LHCN-M2 (cell line): ENCODE measurements at places on chromosomes 2 and 18. TPM values are rescaled to one million over a fixed set of nuclear protein-coding genes. Genes with fewer than 3 reads are reported as not detected.

Gene AQP12A
- not detected in 2 replicates for total RNA-seq

Gene TMEM131
- 32.6 and 45.9 TPM in 2 replicates for total RNA-seq

DNA sequence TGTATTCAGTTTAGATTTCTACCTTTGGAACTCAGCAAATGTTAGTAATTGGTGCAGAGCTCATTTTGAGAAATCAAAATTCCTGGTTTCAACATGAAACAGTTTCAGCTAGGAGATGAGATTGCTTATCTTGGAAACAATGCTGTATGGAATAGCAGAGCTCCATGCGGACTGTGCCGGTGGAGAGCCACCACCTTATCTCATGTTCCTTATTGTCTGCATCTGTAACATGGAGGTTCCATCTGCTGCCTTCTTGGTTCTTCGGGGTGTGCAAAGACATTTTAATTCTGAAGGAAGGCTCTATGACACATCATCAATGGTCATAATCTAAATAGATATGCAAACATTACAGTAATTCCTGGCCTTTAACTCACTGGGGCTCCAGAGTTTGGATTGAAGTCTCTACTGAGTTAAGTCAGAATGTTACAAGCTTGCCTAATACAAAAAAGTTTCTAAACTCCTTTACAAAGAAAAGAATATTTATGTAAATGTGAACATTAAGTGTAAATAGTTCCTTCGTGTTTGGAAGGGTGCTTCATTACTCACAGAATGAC is 65.3 kb downstream of the PRKRA start:
- no peak for DNase-seq

DNA sequence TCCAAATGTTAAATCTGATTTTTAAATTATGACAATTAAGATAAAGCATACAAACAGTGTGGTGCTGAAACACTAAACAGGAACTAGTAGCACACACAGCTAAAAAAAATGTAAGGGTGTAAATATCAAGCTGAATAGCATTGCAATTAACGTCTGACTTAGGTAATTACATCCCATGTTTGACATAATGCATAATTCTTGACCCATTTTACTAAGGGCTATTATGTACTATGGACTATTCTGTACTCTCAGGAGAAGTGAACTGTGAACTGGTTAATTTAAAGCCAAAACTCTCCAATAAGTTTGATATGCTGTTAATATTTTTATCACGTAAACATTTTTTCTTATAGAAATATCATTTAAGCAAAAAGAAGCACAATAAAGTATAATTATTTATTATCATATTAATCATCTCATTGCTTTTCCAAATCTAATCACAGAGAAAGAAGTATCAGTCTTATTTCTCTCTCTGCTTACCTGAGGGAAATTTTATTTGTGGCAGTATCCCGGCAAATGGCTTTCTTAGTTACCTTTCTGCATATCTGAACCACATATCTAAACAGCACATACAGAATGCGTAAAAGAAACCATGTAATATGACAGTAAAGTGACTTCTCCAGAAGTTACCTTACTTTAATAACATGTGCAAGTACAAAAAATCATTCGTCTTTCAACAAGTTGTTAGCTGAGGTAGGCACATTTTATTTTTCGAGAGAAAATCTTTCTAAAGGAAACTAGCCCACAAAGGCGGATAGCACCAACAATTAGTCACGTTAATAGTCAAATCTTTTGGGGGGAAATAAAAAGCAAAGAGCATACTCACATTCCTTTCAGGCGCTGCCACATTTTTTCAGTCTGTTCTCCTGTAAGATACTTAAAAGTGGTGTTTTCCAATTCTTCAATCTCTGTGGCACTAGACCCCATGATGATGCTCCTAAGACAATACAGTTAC is 94.9 kb upstream of the PDE1A start:
- no peak for DNase-seq

- no peak for DNase-seq
Measured at GRCh38 chr2:121008975-121009374, 273.3 kb downstream of the GLI2 start.

GRCh38 chr2:143528021-143528420 is 398.8 kb downstream of the ARHGAP15 start:
- no peak for DNase-seq

- DNase-seq: peak; percentile 25
Measured at GRCh38 chr2:119517433-119517832, 6.8 kb downstream of the SCTR start.

Gene NEB
- total RNA-seq: 0.32 and 2.6 TPM in 2 replicates
